ENCODE measurements at places on chromosomes 7 and 10.

DNA sequence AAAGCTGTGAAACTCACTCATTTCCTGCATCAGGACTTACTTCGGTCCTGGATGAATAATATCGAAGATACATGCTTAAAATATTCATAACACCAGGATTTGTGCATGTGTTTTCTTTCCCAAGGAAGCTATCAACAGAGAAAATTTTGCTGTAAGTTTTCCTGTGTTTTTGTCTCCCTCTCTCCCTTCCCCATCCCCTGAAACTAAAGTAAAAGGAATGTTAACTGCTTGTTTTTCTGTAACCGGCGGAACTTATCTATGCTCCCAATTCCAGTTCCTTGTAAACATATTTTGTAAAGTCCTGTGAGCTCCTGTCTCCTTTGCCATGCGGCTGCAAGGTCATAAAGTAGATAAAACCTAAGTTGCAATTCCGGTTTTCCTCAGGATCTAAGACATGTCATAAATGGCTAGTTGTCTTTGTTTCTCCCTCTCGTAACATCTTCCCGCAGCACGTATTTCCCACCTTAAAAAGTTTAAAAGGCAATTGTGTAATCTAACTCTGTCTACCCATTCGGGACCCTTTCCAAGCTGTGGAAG lies 79.0 kb upstream of the POM121L12 start:
- no peak overlapping the region for H3K4me3 ChIP-seq
- no peak overlapping the region for H3K27ac ChIP-seq
- DNase-seq, result no peak

DNA sequence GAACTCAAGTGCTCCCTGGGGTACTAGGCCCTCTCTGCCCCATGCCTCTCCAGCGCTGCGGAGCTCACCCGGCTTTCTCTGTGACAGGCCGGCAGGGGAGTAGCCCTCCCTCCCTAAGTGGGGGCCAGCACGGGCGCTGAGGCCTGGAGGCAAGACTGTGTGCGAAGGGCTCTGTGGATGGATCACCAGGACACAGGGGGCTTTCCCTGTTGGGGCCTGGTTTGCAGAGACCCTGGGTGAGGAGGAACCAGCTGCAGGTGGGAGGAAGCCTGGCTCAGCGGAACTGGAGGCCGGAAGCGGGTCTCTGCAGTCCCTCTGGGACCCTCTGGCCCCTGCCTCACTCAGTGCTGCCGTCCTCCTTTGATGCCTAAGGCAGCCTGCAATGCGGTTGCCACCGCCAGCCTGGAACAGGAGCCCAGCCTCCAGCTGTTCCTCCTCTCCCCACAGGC lies 106.0 kb downstream of the CYTH3 start:
- DNase-seq, result no peak
- H3K4me3 ChIP-seq, result no peak overlapping the region
- no peaks in the 10 kb centered on the region for H3K27me3 ChIP-seq
- H3K4me1 ChIP-seq, result no peaks in the 10 kb centered on the region
- peaks cover 46% of the 10 kb centered on the region for H3K36me3 ChIP-seq

DNA sequence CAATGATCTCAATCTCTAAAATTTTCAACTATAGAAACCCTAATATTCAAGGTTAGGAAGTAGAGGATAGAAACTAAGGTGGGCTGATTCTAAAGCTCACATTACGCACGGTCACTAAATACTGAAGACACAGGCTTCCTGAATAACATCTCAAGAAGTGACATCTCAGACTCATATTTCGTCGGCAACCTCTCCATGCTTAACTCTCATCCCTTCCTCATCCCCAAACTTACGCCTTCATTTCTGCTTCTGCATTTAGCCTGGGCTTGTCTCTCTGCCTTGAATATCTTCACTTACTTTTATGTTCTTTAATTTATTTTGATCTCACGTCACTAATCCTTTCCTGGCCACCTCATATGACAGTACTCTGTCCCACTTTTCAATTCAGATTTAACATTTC lies 9.2 kb downstream of the PGAM1 start:
- H3K4me3 ChIP-seq, result no peak overlapping the region
- H3K36me3 ChIP-seq, result peaks cover 66% of the 10 kb centered on the region
- no peaks in the 10 kb centered on the region for H3K4me1 ChIP-seq
- no peak for DNase-seq
- no peak overlapping the region for H3K27ac ChIP-seq

GRCh38 chr10:91391920-91392319 lies 18.2 kb upstream of the HECTD2 start:
- no peaks in the 10 kb centered on the region for H3K27me3 ChIP-seq
- H3K27ac ChIP-seq, result no peak overlapping the region
- DNase-seq, result no peak

DNA sequence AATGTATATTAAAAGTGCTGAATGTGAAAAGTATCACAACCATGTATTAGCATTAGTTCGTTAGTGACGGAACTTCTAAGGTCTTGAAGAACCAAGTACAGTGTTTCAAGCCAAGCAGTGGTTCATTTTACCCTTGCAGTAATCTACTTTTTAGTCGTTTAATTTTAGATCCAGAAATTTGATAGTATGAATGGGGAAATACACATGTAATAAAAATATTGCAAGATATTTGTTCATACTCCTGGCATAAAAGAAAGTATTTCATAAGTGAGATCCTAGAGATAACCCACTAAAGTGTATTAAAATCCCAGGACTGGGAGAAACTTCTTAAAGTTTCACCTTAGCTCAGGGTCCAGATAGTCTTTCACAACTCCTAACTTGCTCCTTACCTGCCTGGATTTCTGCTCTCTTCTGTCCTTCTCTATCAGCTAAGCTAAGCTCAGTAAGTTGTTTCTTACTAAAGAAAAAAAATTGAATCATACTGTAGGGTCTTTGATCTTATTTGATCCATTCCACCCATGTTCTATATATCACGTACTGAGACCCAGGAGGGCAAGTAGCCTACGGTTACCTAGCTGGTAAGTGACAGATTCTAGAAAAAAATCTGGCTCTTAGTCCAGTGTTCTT lies 1.5 kb downstream of the BCAP29 start:
- H3K27ac ChIP-seq, result no peak overlapping the region
- no peaks in the 10 kb centered on the region for H3K27me3 ChIP-seq
- no peak overlapping the region for H3K4me3 ChIP-seq
- no peak for DNase-seq
- peaks cover 25% of the 10 kb centered on the region for H3K36me3 ChIP-seq

- no peaks in the 10 kb centered on the region for H3K27me3 ChIP-seq
- no peak for DNase-seq
- H3K4me1 ChIP-seq, result no peaks in the 10 kb centered on the region
- no peak overlapping the region for H3K4me3 ChIP-seq
- H3K27ac ChIP-seq, result no peak overlapping the region
- peaks cover 60% of the 10 kb centered on the region for H3K36me3 ChIP-seq
Observed at GRCh38 chr10:70430493-70431445, 10.7 kb downstream of the NODAL start.

- H3K27ac ChIP-seq, result no peak overlapping the region
- H3K4me1 ChIP-seq, result no peaks in the 10 kb centered on the region
- no peaks in the 10 kb centered on the region for H3K36me3 ChIP-seq
- H3K4me3 ChIP-seq, result no peak overlapping the region
Observed at GRCh38 chr10:19003341-19003740, 45.3 kb upstream of the MALRD1 start.

- H3K4me3 ChIP-seq, result no peak overlapping the region
- no peaks in the 10 kb centered on the region for H3K4me1 ChIP-seq
- DNase-seq, result no peak
- H3K27ac ChIP-seq, result no peak overlapping the region
Observed at GRCh38 chr10:92052088-92052487, 128.5 kb downstream of the BTAF1 start.

DNA sequence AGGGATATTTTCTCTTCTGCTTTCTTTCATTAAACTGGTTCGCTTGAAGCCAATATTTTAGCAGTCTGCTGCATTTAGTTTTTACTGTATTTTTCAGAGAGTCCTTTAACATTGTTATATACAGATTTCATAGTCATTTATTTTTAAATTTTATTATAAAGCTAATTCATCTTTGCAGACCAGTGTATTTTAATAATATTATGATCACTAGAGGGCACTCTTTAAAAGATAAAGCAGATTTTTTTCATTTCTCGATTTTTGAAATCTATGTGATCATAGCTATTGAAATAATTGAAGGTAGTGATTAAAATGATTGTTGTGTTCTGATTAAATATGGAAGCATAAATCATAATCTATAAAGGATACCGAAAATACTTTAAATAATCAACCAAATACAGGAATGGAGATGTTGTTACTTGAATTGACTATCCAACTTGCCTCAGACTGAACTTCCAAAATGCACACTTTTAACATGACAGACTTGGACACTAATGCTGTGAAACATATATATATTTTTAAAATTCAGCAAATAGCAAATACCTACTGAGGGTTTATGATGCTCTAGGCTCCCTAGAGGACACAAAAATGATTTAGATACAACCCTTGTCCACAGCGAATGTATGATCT lies 35.2 kb downstream of the ST7 start:
- H3K27me3 ChIP-seq, result no peaks in the 10 kb centered on the region
- no peak for DNase-seq
- no peak overlapping the region for H3K4me3 ChIP-seq
- H3K36me3 ChIP-seq, result no peaks in the 10 kb centered on the region

DNA sequence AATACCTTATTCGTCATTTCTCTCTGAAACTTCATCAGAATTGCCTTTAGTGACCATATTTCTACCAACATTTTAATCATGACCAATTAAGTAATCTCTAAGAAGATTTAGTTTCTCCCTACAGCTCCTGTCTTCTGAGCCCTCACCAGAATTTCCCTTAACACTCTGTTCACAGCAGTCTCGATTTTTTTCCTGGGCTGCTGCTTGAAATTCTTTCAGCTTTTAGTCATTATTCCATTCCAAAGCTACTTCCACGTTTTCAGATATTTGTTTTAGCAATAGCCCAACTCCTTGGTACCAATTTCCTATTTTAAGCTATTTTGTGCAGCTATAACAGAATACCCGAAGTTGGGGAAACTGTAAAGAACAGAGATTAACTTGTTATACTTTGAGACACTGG lies 192.4 kb upstream of the DKK1 start:
- no peak overlapping the region for H3K4me3 ChIP-seq
- H3K36me3 ChIP-seq, result no peaks in the 10 kb centered on the region
- no peak overlapping the region for H3K27ac ChIP-seq
- no peak for DNase-seq
- no peaks in the 10 kb centered on the region for H3K27me3 ChIP-seq
- no peaks in the 10 kb centered on the region for H3K4me1 ChIP-seq

GRCh38 chr7:149850716-149851115 lies 12.5 kb downstream of the ZNF862 start:
- no peak overlapping the region for H3K27ac ChIP-seq
- peaks cover 3% of the 10 kb centered on the region for H3K4me1 ChIP-seq
- no peak overlapping the region for H3K4me3 ChIP-seq

- H3K27ac ChIP-seq, result no peak overlapping the region
- H3K27me3 ChIP-seq, result no peaks in the 10 kb centered on the region
- H3K36me3 ChIP-seq, result no peaks in the 10 kb centered on the region
Observed at GRCh38 chr7:55457801-55458200, 92.7 kb downstream of the LANCL2 start.

DNA sequence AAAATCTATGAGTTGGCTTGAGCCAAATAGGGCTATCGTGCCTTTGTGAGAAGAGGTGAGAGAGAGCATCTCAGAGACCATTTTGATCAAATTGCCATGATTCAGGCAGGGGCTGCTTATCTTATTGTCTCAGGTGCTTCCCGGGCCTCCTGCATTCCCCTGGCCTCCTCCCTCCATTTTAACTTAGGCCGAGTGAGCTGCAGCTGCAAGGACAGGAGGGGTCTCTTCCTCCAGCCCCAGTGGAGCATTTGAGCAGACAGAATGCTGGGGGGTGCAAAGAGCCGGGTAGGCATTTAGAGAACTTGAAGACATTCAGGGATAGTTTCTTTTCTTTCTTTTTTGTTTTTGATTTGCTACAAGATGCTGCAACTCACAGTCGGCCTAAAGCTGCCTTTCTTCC lies 59.0 kb downstream of the BUB3 start:
- no peaks in the 10 kb centered on the region for H3K27me3 ChIP-seq
- no peak overlapping the region for H3K27ac ChIP-seq
- no peaks in the 10 kb centered on the region for H3K4me1 ChIP-seq

GRCh38 chr7:94276795-94277194 lies 117.9 kb upstream of the COL1A2 start:
- H3K4me3 ChIP-seq, result no peak overlapping the region
- H3K36me3 ChIP-seq, result no peaks in the 10 kb centered on the region
- DNase-seq, result no peak
- no peaks in the 10 kb centered on the region for H3K4me1 ChIP-seq
- no peak overlapping the region for H3K27ac ChIP-seq
- H3K27me3 ChIP-seq, result no peaks in the 10 kb centered on the region

DNA sequence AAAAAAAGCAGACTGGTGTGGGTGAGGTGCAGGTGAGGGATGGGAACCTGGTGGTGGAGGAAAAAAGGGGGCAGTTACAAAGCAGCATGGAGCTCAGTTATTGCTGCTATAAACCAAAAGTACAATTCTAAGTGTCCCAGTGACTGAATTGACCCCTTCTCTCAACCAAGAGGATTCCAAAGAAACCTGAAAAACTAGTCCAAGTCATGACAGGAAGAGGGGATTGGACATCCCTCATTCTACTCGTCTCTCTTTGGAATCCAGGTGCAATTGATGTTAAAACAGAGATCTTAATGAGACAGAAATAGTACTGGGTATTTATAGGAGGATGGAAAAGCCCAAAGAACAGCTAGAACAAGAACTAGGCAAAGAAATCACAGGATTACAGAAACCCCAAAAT lies 322.3 kb upstream of the IGFBP3 start:
- H3K27ac ChIP-seq, result no peak overlapping the region
- H3K27me3 ChIP-seq, result no peaks in the 10 kb centered on the region
- no peaks in the 10 kb centered on the region for H3K4me1 ChIP-seq
- DNase-seq, result no peak
- no peaks in the 10 kb centered on the region for H3K36me3 ChIP-seq

GRCh38 chr7:102313997-102314780 lies 27.5 kb downstream of the SH2B2 start:
- peaks cover 80% of the 10 kb centered on the region for H3K36me3 ChIP-seq
- no peak for DNase-seq
- no peak overlapping the region for H3K27ac ChIP-seq
- H3K4me1 ChIP-seq, result no peaks in the 10 kb centered on the region
- H3K27me3 ChIP-seq, result no peaks in the 10 kb centered on the region

- no peaks in the 10 kb centered on the region for H3K27me3 ChIP-seq
- no peaks in the 10 kb centered on the region for H3K4me1 ChIP-seq
- H3K36me3 ChIP-seq, result no peaks in the 10 kb centered on the region
- no peak overlapping the region for H3K27ac ChIP-seq
Observed at GRCh38 chr7:42692621-42693020, 219.2 kb downstream of the C7orf25 start.

GRCh38 chr7:89908736-89909135 lies 245.5 kb upstream of the STEAP1 start:
- DNase-seq, result no peak
- H3K4me3 ChIP-seq, result no peak overlapping the region
- H3K27me3 ChIP-seq, result no peaks in the 10 kb centered on the region
- H3K27ac ChIP-seq, result no peak overlapping the region
- no peaks in the 10 kb centered on the region for H3K36me3 ChIP-seq

DNA sequence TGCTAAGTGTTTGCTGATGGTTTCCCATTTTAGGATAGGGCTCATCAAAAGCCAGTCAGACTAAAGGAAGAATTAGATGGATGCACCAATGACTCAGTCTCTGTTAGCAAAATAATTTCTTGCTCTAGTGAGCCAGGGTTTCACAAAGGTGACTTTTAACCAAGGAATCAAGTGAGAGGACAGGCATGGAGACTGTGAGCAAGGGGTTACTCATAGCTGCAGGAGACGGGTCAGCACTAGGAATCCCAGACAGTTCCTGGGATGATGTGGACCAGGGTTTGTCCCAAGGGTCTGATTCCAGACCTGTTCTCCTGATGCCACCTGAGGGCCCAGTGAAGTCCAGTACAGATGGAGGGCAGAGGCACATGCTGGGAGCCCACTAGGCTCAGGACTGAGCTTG lies 138.1 kb downstream of the NOC3L start:
- H3K27ac ChIP-seq, result no peak overlapping the region
- H3K27me3 ChIP-seq, result no peaks in the 10 kb centered on the region
- H3K36me3 ChIP-seq, result no peaks in the 10 kb centered on the region
- no peak overlapping the region for H3K4me3 ChIP-seq
- H3K4me1 ChIP-seq, result no peaks in the 10 kb centered on the region
